Stimulated activated CD8-positive, alpha-beta memory T cell treated with anti-CD3 and anti-CD28 coated beads, Interleukin-7, amount 100 ng/mL, for 1 hour (primary cell): ENCODE measurements at places on chromosomes 16 and 17.

- no peak for DNase-seq
Measured at GRCh38 chr16:27717726-27718125, 167.8 kb downstream of the KATNIP start.

GRCh38 chr17:44010966-44011647, 3.7 kb downstream of the TMEM101 start:
- DNase-seq: no peak

DNA sequence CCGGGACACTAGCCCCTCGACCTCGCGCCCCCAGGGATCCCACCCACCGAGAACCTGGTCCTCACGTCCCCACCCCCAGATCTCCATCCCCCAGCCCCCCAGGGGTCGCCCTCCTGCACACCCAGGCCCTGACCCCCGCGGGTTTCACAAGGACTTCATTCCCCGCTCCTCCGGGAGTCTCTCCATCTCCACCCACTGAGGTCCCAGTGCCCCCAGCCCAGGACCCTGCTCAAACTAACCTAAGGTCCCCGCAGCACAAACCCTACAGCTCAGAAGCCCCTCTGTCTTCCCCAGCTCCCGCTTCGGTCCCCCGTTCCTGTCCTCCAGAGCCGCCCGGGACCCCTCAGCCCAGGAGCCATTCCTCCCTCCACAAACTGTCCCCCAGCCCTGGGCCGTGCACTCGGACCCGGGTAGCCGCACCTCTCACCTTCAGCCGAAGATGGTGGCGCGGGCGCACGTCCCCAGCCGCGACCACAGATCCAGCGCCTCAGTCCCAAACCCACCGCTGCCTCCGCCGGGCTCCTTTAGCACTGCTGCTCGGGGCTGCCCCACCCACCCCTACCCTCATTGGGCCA, at the start of gene MYH10:
TSS of gene MYH10 (minus strand) at position 499 of the 575 bp plus-strand sequence. CDS start 7,479 bp downstream, outside the sequence.
- no peak for DNase-seq

- DNase-seq: no peak
Measured at GRCh38 chr16:4957420-4957719, 760 bp upstream of the SEC14L5 start.

GRCh38 chr16:74019612-74020011, 277.0 kb upstream of the PSMD7 start:
- DNase-seq: no peak

GRCh38 chr17:40064971-40065768, 2.4 kb downstream of the THRA start:
- no peak for DNase-seq

DNA sequence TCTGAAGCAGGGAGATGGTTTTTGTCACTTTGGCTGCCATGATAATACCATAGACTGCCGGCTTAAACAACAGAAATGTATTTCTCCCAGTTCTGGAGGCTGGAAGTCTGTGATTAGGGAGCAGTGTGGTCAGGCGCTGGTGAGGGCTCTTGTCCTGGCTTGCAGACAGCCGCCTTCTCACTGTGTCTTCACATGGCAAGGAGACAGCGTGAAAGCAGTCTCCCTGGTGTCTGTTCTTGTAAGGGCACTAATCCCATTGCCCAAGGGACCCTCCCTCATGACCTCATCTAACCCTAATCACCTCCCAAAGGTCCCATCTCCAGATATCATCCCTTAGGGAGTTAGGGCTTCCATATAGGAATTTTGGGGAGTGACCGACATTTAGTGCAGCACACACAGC, 167.0 kb downstream of the ENGASE start:
- no peak for DNase-seq
